NCI-H1417 (cell line): ENCODE measurements at places on chromosomes 13 and 19.

GRCh38 chr13:28338006-28338574 is 156.8 kb downstream of the FLT1 start:
- DNase-seq = no peak

DNA sequence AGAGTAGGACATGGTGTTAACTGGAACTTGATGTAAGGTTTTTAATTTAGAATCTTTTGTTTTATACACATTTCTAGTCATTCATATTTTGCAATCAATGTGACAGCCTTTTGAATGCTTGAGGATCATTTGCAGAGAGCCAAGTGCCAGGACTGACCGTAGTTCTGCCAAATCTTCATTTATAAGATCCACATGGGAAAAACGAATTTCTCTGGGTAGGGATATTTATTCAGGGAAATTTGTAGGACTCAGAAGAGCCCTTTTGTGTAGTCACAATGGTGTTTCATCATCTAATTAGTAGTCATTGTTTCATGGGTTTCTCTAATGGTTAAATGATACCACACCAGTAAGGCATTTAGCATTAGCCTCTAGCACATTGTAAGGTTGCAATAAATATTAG is 161.1 kb downstream of the LMO7 start:
- no peak for DNase-seq

DNA sequence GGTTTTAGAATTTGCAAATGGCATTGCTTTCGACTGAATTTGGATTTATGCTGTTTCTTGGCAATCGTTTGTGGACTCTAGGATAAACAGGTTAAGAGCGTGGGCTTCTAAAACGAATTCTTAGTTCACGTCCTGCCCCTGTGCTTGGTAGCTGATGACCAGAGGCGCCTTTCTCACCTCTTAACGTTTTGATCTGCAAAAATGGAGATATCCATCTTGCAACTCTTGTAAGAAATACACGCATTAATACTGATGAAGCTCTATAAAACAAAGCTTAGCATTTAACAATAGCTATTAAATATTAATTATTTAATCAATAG is 580 bp upstream of the KATNAL1 start:
- no peak for DNase-seq

DNA sequence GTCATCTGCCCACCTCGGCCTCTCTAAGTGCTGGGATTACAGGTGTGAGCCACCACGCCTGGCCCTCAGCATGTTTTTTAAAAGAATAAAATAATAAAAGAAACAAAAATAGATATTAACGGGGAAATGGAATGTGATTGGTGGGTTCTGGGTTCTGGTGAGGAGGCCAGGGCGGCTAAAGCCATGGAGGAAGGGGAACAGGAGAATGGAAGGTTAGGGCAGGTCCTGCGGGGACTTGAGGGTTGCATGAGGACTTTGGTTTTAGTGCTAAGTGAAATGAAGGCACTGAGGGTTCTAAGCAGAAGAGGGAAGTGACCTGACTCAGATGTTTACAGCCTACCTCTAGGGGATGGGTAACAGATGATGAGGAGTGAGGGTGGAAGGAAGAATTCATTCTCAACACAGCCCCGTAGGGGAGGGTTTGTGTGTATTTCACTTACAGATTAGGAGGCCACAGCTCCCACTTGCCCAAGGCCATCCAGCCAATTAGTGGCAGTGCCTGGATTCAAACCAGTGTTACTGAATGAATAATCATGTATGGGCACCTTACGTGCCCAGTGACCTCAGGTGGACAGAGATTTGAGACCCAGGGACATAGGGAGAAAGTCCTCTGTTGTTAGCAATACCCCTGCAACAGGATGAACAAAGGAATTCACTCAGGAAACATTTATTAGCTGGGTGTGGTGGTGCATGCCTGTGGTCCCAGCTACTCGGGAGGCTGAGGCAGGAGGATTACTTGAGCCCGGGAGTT is 6.7 kb upstream of the MRPL4 start:
- DNase-seq = no peak

GRCh38 chr19:7899751-7900378 is 3.8 kb upstream of the MAP2K7 start:
- no peak for DNase-seq

DNA sequence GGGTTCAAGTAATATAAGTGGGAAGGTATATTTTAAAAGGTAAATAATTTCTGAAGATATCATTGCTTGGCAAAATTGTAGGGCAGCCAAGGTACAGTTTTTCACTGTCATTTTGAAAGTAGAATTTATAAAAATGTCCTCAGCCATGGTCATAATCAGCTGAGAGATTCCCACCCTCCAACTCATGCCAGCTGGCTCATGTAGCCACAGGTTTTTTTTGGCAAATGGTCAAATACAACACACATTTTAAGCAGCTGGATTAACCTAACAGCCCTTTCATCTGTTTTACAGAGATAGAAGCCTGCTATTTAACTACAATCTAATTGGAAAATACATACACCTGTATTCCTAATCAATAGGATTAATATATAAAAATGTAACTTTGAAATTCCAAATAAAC is 619.2 kb upstream of the SGCG start:
- no peak for DNase-seq

DNA sequence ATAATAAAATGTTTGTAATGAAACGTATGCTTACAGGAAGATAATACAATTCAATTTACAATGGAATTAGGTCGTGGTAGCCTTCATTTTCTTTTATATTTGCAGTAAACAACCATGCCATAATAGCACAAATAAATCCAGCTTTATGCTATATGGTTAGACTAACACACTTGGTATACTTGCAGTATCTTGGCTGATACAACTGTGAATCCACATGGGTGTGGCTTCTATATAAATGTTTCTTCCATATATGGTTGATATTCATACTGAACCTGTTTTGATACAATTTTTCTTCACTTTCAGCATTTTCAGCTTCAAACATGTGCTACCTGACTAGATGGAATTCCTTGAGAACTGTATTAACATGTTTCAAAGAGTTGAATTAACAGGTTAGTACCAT is 20.4 kb upstream of the SPRY2 start:
- no peak for DNase-seq

DNA sequence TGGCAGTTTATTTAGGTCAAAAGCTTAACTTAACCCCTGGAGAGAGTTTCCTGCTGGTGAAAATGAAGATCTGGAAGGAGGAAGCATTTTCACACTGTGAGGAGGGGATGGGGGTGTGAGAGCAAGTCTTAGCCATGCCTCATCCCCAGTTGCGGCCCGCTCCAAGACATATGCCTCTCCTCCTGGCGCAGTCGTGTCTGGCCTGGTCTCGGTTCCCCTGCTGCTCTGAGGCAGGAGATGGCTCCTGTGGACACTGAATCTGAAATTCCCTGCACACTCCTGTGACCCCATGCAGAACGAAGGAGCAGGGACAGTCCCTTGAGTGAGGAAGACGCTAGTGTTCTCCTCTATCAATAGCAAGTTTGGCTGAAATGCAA is 360 bp upstream of the ZNF69 start:
- no peak for DNase-seq

GRCh38 chr13:101382086-101382485 is 34.2 kb downstream of the NALCN start:
- no peak for DNase-seq

- peak; percentile 36 for DNase-seq
Measured at GRCh38 chr13:112940236-112940635, 28.8 kb upstream of the MCF2L start.

- no peak for DNase-seq
Measured at GRCh38 chr19:3963458-3964255, 7.2 kb downstream of the DAPK3 start.

- no peak for DNase-seq
Measured at GRCh38 chr13:80339912-80340650, 845 bp downstream of the SPRY2 start.

DNA sequence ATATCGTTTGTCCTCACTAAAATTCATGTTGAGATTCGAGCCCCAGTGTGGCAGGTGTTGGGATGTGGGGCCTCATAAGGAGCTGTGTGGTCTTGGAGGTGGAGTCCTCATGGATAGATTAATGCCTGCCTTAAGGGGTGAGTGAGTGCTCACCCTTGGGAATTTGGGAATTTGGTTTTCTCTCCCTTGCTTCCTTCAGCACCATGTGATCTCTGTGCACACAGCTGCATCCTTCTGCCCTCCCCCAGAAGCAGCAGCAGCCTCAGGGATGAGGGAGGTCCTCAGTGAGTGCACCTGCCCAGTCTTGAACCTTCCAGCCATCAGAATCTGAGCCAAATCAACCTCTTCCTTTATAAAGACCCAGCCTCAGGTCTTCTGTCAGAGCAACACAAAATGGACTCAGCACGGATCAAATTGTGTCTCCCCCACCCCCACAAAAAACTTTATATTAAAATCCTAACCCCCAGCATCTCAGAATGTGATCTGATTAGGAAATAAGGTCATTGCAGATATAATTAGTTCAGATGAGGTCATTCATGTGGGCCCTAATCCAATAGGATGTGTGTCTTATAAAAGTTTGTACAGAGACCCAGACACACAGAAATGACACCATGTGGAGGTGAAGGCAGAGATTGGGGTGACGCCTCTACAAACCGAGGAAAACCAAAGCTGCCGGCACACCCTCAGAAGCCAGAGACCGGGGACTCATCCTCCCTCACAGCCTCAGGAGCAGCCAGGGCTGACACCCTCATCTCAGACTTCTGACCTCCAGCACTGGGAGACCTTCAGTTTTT is 12.9 kb downstream of the CYTH2 start:
- no peak for DNase-seq

DNA sequence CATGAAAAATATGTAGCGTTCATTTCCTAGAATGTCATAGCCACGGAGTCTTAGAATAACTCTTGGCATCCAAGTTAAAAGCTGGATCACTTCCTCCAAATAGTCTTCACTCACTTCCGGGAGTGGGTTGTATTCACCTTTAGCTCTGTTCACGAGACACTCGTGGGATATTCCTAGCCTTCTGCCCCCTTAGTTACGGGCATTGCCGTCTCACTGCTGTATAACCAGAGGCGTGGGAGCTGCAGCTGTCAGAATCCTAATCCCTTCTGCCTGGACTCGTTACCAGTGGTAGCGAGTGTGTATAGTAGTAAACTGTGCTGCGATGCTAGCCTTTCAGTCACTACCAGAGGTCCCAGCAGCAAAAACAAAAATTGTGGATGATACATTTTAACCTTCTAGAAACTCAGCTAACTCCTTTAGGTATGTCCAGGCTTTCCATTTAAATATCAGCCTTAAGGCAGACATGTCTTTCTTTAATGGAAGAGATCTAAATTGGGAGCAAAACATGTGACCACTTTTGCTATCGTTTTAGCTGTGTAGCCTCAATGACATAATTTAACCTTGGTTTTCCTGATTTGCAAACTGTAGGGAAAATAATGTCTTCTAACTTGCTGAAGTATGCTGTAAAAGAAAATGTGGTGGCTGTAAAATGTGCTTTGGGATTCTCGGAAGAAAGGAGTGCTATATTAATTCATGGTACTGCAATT is 34.1 kb downstream of the ERCC5 start:
- DNase-seq = no peak

GRCh38 chr13:46170268-46170667 is 11.7 kb downstream of the LCP1 start:
- no peak for DNase-seq

- DNase-seq = no peak
Measured at GRCh38 chr19:9727644-9728043, 40.9 kb downstream of the ZNF846 start.

DNA sequence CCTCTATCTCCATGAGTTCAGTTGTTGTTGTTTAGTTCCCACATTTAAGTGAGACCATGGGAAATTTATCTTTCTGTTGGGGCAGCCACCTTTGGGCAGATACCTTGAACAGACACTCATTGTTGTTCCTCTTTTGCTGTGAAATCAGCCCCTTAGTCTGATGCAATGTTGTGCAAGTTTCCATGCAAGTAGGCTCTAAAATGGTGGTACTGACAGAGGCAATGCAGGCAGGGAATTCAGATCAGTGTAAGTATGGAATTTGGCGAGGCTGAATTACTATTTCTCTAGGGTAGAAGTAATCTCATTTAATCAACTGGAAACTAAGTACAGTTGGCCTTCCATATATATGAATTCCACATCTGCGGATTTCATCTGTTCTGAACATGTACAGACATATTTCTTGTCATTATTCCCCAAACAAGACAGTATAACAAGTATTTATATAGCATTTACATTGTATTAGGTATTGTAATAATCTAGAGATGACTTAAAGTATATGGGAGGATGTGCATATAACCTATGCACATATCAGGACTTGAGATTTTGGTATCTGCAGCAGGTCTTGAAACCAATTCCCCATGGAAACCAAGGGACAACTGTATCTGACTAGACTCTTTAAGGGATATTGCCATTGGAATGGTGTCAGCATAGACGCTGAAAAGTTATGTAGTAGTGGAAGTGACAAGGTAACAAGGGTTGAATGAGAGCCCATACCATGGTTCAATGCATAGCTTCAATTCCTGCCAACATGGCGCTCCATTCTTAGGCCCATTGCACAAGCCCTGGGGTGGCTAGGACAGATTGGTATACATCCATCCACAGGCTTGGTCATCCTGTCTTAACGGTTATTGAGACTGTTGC is 281.5 kb upstream of the HTR2A start:
- DNase-seq = no peak

- no peak for DNase-seq
Measured at GRCh38 chr19:16519230-16519687, 23.0 kb downstream of the CHERP start.

DNA sequence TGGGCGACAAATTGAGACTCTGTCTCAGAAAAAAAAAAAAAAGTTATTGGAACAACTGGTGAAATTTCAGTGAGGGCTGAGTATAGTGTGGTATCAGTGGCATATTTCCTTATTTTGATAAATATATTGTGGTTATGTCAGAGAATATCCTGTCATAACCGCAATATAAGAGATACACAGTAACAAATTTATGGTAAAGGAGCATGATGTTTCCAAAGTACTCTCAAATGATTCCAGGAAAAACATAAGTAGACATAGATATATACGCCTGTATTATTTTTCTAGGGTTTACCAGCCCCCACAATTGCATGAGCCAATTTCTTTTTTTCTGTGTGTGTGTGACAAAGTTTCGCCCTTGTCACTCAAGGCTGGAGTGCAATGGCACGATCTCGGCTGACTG is 5.7 kb upstream of the C5AR1 start:
- DNase-seq = no peak

DNA sequence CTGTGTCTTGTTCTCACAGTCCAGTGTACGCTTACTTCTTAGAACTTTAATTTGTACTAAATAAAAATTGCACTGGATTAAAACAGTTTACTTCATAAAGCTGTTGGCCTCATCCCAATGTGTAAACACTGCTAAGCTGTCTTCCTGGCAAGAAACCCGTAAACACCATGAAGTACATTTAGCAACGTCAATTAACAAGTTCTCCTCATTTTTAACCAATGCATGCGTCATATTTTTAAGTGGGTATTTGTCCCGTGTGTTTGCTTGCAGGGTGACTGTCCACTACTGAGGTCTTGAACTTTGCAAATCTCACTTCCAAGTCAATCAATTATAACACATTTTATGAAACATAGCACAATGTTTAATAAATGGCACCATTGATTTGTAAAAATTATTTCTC is 28.2 kb downstream of the LAIR2 start:
- DNase-seq = no peak

DNA sequence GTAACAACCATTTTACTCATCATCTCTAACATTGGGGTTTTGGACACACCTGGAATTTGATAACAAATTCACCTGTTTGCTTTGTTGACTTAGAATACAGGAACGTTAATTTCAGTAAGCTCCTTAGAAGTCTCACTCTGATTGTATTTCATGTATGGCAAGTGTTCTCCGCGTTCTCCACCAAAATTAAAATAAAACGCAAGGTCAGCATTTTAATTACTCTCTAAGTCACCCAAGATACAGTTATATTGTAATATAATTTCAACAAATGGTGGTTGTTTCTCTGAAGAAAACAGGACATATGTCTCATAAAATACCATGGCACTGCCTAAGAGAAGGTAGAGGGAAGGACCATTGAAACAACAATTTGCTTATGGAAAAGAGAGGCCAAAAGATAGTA is 742.1 kb downstream of the LIG4 start:
- DNase-seq = no peak

- DNase-seq = no peak
Measured at GRCh38 chr19:34925278-34925855, 1.3 kb upstream of the ZNF30 start.
